ENCODE measurements at places on chromosomes 2 and 18.

DNA sequence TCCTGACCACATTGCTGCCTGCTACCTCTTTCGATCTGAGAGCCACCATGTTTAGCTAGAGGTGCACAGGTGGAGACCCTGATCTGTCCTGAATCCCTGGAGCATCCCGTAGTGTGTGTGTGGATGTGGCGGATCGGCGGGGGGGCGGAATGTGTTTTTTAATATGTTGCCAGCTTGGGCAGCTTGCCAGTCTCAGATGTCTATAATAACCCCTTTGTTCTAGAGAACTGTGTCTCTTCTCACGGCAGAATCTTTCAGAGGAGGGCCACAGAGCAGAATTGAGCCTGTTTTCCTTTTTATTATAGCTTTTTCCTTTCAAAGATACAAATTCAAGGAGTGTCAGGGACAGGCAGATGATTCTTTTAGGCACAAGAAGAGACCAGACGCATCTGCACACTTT is 934.1 kb upstream of the KLHL29 start:
- DNase-seq: no peak

GRCh38 chr2:190670182-190670946 is 21.5 kb downstream of the NAB1 start:
- DNase-seq: no peak

DNA sequence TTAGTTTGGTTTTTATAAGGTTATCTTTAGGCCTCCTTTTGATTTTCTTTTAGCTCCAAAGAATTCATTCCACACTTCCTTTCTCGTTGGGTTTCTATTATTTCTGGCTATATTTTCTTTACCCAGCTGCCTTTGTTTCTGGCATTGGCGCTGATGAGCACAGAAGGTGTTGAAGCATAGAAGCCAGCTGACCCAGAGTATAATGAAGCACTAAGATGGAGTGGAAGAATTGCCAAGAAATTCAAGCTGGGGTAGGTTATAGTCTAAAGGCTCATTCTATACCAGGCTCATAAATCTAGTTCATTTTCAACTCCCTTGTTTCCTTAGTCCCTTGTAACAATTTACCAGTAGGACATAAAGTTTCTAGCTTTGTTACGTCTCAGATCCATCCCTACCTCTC is 169.5 kb downstream of the HRH4 start:
- DNase-seq: no peak

GRCh38 chr2:100422320-100423055 is 5.0 kb upstream of the CHST10 start:
- no peak for DNase-seq

DNA sequence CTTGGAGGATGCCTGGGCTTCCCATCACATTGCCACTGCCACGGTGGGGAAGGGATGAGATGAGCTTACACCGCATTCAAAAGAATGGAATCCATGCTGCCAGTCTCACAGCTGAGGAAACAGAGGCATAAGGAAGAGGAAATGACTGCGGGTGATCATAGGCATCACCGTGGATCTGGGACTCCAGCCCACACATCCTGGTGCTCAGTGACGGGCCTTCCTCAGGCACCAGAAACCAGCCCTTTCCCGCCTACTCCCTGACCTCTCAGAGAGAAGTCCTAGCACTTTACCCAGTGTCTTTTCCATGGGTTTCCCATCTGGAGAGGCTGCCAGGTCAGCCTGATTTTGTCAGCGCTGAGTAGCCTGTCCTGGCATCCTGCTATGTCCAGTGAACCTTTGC is 5.3 kb upstream of the PLB1 start:
- DNase-seq: no peak

- no peak for DNase-seq
Measured at GRCh38 chr2:237760506-237761502, 37.8 kb upstream of the RBM44 start.

GRCh38 chr2:215498431-215498830 is 62.6 kb upstream of the FN1 start:
- no peak for DNase-seq

DNA sequence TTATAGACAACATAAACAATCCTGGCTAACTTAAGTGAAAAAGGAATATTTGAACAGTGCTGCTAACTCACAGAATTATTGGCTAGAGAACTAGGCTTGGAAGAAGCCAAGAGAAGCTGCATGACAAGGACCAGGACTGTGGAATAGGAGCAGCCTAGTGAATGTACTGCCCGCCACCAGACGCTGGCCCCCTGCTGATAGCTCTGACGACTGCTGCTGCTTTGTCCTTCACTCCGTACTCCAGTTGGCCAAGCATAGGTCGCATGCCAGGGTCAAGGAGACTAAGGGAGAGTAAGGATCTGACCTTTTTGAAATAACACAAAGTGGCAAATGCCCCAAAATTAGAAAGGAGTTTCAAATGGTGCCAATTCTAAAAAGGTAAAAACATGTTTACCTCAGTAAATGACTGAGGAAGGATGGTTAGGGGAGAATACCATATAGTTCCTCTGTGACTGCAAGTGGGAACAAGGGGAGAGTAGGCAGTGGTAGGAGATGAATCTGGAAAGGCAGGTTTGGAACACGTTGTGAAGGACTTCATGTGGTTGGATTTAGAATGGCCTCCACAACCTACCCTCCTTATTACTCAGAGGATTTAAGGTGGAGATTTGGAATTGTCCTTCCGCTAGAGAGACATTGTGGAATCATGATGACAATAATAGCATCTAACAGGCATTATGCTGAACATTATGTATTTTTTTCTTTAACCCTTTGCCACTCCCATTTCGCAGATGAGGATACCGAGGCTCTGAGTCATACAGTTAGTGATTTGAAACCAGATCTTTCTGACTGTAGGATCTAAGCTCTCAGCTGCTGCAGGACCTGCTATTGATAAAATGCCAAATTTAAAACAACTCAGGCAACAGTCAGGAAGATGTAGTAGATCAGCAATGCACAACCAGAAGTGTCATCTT is 19.5 kb downstream of the STRADB start:
- no peak for DNase-seq

DNA sequence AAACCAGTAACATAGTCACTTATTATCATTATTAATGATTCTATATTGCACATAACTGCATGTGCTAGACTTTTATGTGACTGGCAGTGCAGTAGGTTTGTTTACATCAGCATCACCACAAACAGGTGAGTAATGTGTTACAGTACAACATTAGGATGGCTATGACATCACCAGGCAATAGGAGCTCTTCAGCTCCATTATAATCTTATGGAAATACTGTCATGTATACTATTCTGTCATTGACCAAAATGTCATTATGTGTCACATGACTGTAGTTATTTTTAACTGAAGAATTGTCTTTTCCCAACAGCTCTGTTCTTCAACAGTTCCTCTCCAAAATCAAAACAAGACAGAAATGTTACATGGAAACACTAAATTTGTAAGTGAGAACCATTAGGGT is 96.3 kb downstream of the C18orf54 start:
- no peak for DNase-seq

GRCh38 chr2:141728886-141729285 is 401.9 kb downstream of the LRP1B start:
- DNase-seq: no peak

- no peak for DNase-seq
Measured at GRCh38 chr18:4405965-4406364, 49.1 kb downstream of the DLGAP1 start.

DNA sequence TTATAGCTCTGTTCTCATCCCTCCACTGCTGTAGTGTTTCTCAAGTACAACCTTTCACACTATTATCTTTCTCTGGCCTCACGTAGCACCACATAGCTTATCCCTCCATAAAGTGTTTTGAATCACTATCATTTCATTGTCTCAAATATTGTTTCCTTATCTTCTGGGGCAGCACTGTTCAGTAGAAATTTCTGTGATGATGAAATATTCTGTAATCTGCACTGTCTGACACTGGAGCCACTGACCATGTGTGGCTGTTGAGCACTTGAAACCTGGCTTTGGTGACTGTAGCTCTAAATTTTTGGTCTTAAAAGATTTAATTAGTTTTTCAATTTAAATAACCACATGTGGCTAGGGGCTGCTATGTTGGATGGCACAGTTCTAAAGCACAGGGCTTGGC is 78.9 kb downstream of the CPS1 start:
- no peak for DNase-seq

- no peak for DNase-seq
Measured at GRCh38 chr2:169330555-169331198, 31.7 kb downstream of the LRP2 start.

DNA sequence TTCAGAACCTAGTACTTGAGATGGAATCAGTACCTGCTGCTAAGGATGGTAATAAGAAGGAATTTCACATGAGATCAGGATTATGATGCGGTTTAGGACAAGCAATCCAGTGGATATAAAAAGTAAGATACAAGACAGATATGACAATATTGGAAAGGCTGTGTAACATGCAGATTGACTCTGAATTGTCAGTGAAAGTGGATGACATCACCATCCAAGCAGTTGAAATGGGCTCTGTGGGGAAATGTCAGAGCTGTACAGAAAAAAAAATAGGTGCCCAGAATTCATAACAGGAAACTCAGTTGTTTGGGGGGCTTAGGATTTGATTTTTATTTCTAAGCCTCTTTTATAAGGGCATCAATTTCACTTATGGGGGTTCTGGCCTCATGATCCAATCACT is 438.3 kb downstream of the SPAG16 start:
- DNase-seq: no peak

- no peak for DNase-seq
Measured at GRCh38 chr18:54134053-54134452, 90.4 kb downstream of the MBD2 start.

DNA sequence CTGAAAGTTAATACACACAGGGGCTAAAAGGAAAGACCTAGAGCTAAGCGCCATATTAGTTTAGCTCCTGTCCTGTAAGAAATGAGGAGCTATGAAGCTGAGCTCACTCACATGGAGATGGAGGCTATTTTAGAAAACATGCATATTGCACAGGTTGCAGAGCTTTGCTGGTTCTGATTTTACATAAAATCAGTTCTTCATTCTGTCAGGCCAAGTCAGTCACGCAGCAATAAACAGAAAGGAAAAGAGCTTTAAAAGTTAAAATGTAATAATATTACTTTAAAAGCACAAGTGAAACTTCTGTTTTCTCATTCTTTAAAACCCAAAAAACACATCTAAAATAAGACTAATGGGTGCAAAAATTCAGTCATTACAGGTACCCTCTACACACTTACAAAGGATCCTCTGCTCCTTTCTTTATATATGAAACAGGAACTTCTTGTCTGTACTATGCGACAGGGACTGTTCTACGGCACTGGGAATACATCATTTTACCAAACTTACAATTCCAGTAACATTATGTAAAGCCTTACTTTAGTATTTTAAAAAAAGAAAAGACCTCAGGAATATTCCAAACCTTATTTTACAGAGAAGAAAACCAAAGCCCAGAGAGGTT is 113.8 kb downstream of the THADA start:
- no peak for DNase-seq

DNA sequence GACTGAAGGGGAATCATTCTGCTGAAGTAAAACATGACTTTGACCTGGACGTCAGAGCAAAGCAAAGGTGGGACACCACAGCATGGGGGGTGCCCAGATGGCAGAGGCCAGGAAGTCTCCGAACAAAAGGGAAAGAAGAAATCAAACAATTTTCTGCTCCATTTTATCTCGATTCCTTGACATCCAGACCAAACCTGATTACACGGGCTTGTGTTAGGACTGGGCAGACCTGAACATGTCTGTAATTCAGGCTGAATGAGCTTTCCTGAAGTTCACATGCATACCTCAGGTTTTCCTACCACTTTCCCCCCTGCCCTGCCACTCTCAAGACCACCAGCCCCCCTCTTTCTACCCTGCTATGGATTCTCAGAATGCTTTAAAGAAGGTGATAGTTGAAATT is 44.8 kb upstream of the MEIS1 start:
- DNase-seq: no peak

DNA sequence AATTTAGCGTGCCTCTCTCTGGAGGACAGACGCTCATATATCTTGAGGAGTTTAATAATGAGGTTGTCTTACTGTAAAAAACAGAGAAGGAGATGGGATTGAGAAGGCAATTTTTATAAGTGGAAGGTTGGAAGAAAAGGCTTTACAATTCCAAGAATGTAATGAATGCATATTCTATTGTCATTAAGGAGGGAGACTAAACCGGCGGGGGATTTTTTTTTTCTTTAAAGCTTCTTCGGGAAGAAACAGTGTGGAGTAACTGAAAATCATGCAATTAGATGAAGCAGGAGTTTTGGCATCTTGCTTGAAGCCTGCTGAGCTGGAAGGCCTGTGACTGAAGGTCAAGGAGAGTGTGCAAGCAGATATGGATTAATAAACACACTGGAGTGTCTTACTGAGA is 124.4 kb downstream of the HRH4 start:
- DNase-seq: no peak

DNA sequence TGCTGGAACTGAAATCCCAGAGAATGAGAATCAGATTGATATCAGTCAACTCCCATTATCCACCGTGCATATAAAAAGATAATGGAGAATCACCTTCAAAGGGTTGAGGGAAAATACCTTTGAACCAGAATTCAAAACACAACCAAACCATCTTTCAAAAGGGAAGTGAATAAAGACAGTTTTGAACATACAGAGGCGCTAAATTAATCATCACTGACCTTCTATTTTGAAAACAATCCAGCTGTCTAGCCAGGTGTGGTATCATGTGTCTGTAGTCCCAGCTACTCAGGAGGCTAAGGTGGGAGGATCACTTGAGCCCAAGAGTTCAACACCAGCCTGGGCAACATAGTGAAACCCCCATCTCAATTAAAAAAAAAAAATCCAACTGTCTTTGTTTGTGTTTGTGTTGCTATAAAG is 63.6 kb downstream of the TRABD2A start:
- no peak for DNase-seq

DNA sequence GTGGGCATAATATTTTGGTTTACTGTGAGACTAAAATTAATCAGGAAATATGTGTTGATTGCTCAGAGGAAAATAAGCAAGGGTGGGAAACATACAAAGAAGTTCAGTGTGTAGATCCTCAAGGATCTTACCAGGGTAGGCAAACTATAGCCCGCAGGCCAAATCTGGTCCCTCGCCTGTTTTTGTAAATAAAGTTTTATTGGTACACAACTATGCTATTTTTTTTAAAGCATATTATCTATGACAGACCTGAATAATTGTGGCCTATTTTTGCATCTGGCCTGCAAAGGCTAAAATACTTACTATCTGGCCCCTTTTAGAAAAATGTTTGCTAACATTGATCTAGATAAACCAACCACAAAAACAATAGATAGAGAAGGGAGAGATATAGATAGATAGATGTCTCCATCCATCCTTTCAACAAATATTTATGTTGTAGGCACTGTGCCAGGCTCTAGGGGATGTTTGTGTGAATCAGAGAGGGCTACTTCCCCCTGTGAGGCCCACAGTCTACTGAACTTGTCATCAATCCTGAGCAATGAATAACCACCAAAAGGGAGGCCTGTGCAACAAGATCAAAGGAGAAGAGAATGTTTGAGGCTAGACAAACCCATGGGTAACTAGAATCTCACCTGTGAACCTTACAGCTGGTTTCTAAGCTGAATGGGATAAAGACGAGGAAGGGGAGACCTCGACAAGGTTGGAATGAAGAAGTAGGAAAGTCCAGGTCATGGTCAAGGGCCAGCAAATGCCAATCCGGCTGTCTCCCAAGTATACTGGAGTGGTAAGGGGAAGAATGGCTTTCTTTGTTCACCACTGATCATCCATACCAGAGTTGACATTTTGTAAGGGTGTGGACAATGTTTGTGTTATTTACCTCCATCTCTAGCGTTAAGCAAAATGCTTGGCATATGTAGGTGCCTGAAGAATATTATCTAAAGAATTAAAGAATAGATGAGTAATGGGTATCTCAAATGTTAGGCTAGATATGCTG is 23.6 kb downstream of the ALPK2 start:
- peak; percentile 51 for DNase-seq

All from stimulated activated naive CD8-positive, alpha-beta T cell treated with anti-CD3 and anti-CD28 coated beads, Interleukin-15, Interleukin-2, amounts not matched to agents 100 U/mL and 50 U/mL, for 24 hours (primary cell).